Stimulated activated CD8-positive, alpha-beta memory T cell treated with anti-CD3 and anti-CD28 coated beads, Interleukin-4, amount 100 ng/mL, for 48 hours (primary cell): ENCODE measurements at places on chromosomes 3 and 15.

- DNase-seq = no peak
Measured at GRCh38 chr3:188166441-188166840, 12.5 kb downstream of the LPP start.

DNA sequence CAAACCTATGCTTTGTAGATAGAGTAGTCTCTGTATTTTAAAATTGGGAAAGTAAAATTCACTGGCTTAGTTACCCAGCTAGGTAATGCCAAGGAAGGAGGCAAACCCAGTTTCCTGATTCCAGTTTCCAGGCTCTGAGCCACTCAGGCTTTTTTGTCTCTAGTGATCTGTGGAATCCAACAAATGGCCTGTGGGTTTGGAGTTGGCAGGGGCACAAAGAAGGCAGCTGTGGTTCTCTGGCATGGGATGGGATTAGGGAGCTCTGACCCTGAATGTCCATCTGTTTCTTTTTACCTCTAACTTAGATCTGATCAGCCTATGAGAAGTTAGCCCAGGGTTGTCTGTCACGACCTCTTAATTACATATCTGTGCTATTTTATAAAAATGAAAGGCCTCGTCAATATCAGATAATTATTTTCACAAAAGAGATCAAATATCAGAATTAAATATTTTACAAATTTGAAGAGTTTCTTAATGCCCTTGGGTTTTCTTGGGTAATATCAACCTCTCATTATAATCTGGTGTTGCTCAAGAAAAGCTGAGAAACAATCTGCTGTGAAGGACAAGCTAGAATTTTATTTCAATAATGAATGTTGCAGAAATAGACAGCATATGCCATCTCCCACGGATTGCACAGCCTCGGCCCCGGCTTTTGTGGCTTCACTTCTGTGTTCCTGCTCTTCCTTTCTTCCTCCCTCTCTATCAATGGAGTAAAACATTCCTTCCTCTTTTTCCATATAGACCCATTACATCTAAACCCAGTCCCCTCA is 63.7 kb upstream of the DAZL start:
- DNase-seq = no peak

DNA sequence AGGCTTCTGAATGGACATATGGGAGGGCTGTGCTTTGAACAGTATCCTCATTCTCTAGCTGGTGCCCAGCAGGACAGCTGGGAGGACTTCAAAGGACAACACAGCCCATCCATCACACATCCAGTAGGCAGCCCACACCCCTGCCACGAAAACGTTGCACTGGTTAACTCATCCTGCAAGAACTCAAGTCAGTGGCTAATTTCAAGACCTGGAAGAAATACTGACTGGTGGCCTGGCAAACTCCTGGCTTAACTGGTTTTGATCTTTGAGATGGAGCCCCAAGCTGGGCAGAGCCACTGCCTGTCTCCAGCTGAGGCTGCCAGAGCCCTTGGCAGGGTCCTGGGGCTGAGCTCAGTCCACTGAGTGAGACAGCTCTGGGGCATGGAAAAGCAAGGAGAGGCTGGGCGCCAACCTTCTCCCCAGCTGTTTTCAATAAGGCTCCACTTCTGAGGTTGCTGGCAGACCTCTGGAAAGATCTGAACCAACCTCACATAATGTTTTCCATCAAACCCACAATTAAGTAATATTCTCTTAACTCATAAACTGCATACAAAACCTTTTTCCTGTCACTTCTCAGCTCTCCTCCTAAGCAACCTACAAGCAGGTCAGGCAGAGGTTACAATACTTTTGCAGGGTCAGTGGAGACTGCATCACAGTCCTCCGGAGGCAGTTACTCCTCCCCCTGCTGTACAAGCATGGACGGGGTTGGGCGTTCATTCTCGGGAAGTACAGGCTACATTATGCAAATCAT is 110.3 kb downstream of the MYLK start:
- no peak for DNase-seq

- no peak for DNase-seq
Measured at GRCh38 chr3:29759411-29760225, 478.7 kb downstream of the RBMS3 start.

DNA sequence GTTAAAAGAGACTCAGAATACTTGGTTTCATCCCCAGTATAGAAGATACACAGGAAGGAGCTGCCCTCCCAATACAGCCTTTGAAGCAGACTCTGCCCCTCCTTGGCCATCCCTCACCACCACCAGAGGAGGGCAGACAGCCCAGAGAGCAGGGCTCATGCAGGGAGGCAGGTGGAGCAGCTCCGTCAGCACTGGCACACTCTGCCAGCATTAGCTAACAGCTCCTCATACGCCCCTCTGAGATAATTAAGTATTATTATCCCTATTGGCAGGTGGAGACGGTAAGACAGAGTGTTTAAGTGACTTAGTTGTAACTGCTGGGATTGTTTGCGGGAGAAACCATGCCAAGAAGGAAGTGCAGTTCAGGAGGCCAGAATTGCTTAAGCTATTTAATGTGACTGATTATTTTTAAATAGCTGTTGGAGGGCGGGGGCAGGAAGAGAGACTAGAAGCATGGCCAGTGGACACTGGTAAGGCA is 434.0 kb downstream of the EPHB1 start:
- no peak for DNase-seq

DNA sequence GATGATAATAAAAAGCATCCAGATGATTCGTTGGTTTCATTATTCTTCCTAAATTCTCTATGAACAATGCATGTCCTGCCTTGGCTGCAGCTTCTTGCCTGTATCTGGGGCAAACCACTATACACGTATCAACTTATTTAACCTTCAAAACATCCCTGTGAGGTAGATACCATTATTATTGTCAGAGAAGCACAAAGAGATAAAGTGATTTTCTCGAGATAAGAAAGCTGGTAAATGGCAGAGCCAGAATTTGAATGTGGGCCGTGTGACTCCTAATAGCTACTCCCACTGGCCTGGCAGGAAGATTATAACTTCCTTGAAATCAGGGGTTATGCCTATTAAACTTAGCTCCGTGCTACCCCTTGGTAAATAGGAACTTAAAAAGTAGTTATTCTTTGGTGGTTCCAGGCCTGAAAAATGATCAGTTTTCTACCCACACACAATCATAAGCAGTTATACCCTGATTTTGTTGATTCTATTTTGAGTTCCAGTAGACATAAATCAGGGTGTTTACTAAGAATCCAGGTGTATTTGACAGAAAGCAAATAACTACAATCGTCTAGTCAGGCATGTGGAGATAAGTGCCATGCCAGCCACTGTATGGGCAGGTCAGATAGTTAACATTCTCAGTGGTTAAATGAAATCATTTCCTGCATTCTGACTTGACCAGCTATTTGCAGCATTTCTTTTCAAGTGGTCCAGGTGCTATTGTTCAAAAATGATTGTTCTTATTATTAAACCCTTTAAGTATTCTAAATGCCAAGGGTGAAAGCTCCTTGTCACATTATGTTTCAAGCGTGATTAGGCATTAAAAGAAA is 99.2 kb upstream of the LRRN1 start:
- no peak for DNase-seq

DNA sequence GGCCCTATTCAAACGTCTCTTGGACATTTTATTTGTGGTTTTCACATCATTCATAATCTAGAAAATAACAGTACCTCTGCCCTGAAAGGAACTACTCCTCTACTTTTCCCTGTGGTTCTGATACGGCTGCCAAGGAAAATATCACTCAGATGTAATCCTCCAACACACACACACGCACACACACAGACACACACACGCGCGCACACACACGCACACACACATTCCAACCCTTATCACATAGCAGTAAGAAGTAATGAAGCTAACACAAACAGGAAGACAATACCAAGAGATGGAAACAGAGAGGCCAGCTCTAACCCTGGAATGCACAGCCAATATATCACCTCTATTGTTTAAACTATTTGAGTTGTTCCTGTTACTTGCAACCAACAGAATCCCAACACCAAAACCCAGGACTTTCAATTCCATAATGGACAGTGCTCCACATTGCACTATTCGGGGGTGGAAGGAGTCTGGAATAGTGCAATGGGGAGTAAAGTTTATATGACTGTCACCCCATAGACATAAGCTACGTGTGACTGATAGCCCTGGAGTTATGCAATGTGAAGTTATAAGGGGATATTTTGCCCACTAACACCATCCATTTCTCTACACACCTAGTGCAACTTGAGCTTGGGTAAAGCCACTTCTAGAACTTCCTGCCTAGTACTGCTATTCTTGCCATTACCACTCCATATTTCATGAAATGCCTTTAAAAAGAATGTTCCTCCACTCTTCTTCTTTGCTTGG is 71.3 kb upstream of the FNDC3B start:
- no peak for DNase-seq

- no peak for DNase-seq
Measured at GRCh38 chr3:17187589-17188184, 302.9 kb downstream of the PLCL2 start.

DNA sequence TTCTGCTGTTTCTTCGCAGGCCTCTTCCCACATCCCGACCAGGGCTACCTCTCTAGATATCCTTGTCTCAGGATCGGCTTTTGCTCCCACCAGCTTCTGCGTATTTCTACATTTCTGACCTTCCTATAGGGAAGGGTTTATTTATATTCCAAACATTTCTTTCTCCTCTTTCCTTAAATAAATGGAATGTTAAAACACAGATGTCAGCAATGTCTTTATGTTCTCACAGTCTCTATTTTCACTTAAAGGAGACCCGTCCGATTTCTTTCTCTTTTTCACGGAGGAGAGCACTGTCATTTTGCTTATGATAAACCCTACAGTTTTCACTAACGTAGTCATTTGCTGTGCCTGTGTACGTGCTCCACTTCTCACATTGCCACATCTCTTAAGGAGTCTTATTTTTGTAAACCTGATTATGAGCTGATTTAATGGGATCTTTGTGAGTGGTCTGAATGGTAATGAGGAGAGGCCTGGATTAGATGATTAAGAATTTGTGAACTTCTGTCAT is 630 bp downstream of the KIF15 start:
- no peak for DNase-seq

DNA sequence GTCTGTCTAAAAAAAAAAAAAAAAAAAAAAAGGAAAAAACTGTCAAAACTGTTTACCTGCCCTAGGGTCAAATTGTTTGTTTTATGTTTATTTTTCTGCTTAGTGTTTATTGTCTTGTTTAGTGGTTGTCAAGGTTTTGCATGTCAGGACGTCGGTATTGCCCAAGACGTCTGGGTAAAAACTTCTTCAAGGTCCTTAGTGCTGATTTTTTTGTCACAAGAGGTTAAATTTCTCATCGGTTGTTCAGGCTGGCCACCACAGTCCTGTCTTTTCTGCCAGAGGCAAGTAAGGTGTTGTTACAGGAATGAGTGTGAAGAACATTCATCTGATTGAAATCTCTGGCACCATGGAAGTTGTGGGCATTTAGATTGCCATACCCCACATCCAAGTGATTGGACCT is 7.0 kb downstream of the DET1 start:
- no peak for DNase-seq

GRCh38 chr15:94322141-94322540 is 90.8 kb downstream of the MCTP2 start:
- no peak for DNase-seq

DNA sequence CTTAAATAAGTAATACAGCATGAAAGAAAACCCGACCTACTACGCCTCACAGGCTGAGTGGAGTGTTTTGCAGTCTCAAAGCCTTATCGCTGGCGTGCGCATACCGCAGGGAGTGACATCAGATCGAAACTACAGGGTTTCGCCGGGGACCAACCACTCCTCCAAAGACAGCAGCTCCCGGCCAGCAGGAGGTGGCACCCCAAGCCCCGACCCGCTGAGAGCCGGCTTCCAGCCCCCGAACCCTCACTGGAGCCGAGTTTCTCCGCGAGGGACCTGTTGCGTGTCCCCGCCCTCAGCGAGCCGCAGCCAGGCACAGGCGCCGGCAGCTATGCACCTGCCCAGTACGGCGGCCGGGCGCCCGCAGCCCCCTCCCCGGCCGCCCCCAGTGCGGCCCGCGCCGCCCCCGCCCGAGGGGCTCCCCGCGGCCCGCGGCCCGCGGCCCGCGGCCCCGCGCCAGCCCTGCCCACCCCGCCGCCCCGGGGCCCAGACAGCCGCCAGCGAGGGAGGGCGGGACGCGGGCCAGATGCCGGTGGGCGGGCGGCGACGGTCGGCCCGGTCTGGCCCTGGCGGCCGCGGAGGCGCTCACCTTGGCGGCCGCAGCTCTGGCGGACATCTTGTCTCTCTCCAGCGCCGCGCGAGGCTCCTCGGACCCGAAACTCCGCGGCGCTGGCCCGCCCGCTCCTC is 710 bp downstream of the TJP1 start:
- DNase-seq = peak; percentile 65

DNA sequence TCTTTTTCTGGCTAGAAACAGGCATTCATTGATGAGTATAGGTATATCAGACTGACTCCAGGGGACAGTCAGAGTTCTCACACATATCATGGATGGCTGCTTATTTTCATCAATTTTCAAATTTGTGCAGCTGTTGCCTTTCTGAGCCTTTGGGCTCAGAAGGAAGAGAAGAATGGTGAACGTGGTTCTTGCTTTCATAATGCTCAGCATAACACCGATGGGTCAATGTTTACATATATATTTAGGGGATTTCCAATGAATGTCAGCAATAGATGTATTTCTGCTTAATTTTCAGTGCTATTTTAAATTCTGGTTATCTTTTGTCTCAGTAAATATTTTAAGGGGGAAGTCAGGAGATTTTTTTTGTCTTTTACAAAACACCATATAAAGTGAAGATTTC is 581.4 kb upstream of the DPPA4 start:
- no peak for DNase-seq

- DNase-seq = no peak
Measured at GRCh38 chr3:189927975-189928895, 192.5 kb downstream of the P3H2 start.

GRCh38 chr3:60809857-60810610 is 441.2 kb downstream of the FHIT start:
- DNase-seq = no peak

DNA sequence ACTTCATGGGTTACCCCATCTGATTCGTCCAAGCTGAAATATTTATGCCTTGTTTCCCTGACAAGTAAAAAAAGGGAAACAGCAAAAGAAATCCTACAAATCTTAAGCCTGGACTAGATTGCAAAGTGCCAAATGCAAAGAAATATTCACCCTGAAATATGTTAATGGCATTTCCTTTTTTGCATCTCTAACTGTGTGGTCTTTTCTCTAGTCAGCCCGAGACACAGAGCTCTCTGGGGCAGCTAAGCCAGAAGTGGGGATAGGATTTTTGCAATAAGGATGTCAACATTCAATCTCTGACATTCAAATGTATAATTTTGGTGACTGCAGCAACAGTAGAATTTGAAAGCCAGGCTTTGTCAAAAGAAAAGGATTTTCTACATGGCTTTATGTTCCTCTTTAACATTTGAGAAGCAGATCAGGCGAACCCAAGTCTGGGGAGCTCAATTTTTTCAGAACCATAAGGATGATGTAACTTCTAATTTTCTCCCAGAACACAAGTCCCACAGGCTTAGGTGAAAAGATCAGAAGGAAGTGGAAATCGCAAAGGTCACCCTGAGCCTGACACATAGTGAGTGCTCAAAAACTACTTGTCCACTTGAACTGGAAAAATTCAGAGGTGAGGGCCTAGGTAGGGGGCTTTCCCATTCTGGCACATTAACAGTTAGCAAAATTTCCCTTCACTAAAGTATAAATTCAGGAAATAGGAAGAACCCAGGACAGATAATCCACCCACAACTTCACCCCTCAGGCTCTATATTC is 28.2 kb upstream of the KCNMB3 start:
- no peak for DNase-seq

GRCh38 chr15:32878342-32878741 is 160.5 kb downstream of the GREM1 start:
- DNase-seq = no peak
